ENCODE measurements at places on chromosomes 12 and 14.
A peak's percentile ranks its signal among the peaks of the same experiment; 100 is the strongest.

DNA sequence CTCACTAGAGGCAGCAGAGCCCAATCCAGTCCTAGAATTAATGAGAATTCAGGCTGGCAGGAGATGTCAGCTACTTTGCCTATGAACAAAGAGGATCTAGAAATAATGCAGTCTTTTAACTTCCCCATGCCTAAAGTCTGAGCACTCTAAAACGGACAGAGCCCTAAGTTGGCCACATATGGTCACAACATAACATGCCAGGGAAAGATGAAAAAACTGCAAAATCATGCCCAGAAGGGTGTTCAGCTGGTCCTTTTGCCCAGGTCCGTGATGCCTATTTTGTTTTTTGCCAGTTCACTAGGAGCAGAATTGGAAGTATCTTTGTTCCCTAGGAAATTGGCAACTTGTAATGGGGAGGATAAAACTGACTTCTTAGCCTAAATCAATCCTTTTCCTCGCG is 20.3 kb upstream of the LMNTD1 start:
- DNase-seq, result no peak

GRCh38 chr12:58086006-58086405 is 144.6 kb downstream of the ATP23 start:
- DNase-seq, result no peak

- no peak for DNase-seq
Observed at GRCh38 chr12:31259136-31259886, 66.6 kb downstream of the SINHCAF start.

DNA sequence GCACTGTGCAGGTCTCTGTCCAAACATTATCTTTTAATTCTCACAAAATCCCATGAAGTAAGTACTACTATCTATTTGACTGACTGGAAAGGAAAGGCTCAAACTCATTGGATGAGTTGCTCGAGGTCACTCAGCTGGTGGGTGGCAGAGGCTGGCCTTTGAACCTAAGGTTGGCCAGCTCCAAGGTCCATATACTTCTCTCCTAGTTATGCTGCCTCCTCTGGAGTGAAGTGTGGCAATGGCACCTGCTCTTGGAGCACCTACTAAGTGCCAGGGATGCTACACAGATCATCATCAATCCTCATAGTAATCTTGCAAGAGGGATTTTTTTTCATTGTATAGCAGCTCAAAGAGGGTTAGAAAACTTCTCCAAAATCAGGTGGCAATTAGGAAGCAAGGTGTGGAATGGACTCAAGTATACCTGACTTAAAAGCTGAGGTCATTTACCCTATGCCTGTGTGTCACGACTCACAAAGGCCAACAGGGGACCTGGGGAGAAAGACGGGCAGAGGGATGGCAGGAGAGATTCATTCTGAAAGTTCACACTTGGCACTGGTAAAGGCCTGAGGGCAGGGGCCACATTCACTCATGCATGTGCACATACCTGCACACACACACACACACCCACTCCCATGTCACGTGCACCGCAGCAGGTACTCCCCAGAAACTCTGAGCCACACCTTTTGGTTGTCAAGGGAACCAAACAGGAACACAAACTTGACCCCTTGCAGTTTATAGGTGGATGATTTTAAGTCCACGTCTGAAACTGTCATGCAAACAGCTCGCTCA is 146.4 kb downstream of the FOXN3 start:
- no peak for DNase-seq

- no peak for DNase-seq
Observed at GRCh38 chr14:69320581-69321365, 60.8 kb downstream of the GALNT16 start.

- DNase-seq, result no peak
Observed at GRCh38 chr12:99381992-99382391, 265.6 kb upstream of the GARIN6 start.

DNA sequence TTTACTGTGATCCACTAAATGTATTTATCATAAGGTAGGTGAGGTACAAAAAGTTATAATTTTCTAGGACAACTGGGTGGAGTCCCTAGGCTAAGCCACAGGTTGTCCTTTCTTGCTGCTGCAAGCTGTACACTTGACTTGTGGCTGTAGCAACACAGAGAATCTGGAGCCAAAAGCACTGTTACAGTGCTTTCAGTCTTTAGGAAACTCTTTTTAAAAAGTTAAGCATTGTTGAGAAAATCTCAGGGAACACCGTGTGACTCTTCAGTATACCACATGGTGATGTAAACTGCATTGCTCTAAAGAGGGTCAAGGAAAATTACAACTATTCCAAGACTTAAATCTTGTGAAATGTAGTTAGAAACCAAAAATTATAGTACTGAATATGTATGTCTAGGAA is 11.4 kb downstream of the SLC15A5 start:
- no peak for DNase-seq

DNA sequence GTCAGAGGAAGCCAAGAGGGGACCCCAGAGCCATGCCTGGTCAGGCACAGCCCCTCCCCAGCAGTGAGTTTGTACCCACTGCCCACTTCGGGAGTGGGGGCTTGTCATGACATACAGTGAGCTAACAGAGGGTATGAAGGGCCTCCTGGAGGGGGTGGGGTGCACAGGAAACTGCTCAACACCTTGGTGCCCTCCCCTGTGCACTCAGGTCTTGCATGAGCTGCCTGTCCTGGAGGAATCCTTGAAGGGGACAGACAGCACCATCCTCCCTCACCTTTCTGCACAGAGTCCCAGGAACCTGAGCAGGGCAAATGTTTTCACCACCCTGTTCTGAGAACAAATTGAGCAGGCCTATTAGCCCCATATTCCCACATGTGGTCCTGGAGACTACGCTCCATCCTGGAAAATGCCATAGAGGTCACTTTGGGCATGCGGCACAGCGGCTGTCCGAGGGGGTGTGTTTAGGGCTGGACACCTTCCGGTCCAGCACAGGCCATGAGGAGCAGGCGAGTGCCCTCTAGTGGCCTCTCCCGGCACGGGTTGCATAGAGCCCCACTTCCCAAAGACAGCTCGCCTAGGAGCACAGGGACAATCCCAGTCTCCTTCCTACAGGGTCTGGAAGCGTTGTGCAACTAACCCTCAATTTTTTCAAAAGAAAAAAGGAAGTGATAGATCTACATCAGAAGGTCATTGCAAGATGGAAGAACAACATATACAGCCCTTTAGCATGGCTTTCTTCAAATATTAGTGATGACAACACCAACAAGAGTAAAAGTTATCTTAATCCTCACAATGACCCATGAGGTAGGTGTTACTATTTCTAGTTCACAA is 31.9 kb upstream of the ZFP36L1 start:
- peak; percentile 46 for DNase-seq

GRCh38 chr12:106914796-106915634 is 40.7 kb upstream of the TMEM263 start:
- no peak for DNase-seq

GRCh38 chr14:96001866-96002497 is 37.2 kb upstream of the C14orf132 start:
- DNase-seq, result no peak

DNA sequence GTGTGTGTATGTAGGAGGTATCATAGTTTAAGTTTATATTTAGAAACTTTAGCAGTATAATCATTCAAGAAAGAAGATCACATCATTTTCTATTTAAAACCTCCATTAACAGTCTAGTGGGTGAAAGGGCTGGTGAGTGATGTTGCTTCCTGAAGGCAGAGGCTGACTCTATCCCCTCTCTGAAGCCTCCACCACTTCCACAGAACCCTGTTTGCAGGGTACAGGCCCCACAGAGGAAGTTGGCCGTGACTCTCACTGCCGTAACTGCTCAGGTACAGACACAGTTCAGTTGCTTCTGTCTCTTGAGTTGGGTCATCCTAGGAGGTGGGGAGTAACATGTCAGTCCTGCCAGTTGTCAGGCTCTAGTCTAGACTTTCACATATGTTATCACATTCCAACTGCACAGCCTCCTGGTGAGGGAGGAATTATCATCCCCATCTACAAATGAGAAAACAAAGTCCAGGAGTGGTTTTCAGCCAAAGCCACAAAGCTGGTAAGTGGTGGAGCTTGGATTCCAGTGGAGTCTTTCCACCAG is 31.5 kb downstream of the CFL2 start:
- DNase-seq, result no peak

GRCh38 chr12:98228683-98229539 is 286.5 kb upstream of the TMPO start:
- DNase-seq, result no peak

DNA sequence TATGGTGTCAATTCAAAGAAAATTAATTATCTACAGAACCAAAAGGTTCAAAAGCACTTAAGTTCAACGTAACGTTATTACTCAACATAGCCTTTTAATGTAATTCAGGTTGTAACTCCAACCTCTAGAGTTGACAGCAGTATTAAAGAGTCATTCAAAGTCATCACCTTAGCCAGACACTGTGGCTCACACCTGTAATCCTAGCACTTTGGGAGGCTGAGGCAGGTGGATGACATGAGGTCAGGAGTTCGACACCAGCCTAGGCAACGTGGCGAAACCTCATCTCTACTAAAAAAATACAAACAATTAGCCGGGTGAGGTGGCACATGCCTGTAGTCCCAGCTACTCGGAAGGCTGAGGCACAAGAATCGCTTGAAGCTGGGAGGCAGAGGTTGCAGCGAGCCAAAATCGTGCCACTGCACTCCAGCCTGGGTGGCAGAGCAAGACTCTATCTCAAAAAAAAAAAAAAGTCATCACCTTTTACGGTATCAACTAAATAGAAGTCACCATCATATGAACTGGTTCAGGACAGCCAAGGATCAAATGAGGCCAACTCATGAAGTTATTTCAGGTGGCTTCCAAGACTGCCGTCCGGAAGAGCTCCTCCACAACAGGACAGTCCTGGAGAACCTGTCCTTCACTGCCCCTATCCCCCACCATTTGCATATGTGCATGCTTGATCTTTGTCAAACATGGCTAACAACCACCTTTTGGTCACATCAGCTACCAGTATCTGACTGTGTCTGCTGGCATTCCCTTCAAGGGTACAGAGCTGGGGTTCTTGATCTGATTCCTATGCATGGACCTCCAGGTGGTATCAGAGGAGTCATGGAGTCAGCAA is 4.2 kb downstream of the PPTC7 start:
- no peak for DNase-seq

DNA sequence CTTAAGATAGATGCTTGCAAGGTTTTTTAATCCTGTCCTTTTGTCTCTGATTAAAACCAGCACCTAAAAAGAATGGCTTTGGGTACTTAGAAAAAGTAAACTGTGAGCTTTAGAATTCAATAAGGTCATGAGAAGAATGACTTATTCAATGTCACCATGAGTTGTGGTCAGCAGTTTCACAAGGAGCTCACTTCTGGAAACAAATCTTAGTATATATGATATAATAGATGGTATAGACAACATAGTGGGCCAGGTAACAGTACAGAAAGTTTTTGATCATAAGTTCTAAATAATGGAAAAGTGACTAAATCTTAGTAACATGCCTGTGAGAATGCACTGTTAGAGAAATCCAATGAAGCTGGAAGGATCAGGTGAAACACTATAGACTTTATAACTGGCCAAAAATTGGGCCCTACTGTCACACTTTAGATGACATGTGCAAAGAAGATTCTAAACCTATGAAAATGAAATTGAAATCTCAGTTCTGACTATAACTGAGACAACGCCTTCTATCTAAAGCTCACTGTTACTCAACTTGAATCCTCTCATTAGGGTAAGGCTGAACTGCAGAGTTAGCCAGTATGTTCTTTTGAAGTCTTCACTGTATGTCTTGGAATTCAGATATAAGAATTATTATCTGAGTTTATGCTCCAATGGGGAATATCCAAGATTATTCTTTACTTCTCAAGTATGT is 42.4 kb upstream of the RAD51AP1 start:
- no peak for DNase-seq
